NK-92 treated with Interleukin-12 subunit alpha and Interleukin-12 subunit beta, amount 100 ng/mL, for 24 hours (cell line): ENCODE measurements at places on chromosomes 5 and 9.

DNA sequence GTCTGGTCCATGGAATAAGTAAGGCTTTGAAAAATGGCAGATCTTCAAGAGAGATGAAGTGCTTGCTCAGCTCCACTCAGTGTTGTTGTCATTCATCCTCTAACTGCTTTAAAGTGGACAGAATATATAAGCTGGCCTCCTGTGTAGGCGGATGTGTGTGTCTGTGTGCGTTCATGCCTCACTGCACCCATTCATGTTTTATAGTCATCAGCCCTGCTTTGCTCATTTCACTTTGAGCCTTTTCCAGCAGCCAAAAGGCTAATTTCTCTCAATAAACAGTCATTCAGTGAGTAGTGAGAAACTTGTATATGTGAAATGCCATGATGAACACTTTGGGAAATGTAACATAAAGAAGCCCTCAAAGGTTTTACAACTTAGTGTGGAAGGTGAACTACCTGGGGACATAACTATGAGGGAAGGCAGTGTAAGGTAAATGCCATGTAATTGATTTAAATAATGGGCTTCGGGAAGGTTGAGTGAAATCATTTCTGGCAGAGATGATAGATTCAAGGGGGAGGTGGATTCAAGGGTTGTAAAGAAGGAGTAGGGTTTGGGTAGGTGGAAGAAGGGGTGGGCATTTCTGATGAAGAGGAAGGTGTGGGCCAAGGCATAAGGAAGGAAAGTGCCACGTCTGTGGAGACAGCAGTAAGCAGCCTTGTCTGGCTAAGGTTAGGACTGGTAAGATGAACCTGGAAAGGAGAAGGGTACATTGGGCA is 15.7 kb downstream of the TTC23L start:
- no peak for DNase-seq

DNA sequence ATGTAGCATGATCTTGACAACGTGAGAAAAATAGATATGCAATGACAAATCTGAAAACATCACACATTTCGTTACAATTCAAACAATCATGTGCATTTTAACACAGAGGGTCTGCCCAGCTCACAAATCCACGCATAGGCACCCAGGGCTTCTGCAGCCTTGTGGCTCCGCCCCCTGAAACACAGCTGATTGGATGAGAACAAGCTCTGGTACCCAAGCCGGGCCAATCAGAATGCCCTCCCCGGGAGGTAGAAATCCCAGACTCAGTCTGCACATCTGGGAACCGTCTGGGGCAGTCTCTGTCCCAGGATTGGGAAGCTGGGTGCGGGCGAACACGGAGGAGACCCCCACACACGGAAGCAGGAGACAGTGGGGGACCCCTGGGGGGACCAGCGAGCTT is 137.5 kb downstream of the GAPVD1 start:
- no peak for DNase-seq

DNA sequence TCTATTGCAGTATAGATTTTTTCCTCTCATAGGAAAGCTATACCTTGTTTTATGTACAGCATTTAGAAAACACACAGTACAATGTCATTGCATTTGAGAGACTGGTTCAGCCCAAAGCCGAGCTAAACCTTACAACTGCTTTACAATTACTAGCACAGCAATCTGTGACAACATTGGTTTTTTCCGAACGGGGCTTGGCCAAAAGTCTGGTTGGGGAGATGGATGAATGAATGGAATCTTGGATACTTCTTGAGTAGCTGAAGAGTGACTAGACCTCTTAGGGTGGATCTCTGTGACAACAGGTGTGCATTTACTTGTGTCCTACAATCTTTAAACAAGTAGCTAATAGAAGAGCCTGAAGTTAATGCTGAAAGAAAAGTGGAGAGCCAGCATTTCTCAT is 1.2 kb downstream of the SGCD start:
- DNase-seq = no peak

DNA sequence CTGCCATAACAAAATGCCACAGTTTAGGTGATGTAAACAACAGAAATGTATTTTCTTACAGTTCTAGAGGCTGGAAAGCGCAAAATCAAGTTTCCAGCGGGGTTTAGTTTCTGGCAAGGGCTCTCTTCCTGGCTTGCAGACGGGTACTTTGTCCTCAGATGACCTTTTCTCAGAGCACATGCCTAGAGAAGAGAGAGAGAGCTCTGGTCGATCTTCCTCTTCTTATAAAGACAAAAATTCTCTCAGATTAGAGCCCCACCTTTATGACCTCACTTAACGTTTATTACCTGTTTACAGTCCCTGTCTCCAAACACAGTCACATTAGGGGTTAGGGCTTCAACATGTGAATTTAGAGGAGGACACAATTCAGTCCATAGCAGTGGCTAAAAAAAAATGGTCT is 119.7 kb downstream of the CETN3 start:
- no peak for DNase-seq

DNA sequence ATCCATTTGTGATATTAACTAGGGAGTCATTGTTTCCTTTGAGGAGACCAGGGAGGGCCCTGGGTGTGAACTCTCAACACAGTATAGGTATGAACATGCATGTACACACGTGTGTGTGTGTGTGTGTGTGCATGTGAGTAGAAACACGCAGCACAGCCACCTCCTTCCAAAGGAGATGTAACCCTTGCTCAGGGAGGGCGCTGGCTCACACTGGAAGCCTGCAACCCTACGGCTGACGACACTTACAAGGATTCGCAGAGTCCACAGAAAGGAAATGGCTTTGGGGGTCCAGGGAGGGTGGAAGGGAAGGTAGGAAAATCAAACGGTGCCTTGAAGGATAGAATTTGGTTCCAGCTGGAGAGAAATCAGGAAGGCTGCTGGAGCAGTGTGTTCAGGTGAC is 21.9 kb downstream of the TRIP13 start:
- no peak for DNase-seq

DNA sequence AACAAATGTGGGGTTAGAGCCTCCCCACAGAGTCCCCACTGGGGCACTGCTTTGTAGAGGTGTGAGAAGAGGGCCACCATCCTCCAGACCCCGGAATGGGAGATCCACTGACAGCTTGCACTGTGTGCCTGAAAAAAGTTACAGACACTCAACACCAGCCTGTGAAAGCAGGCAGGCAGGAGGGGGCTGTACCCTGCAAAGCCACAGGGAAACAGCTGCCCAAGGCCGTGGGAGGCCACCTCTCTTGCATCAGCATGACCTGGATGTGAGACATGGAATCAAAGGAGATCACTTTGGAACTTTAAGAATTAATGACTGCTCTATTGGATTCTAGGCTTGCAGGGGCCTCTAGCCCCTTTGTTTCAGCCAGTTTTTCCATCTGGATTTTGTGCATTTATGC is 782.3 kb downstream of the BRINP1 start:
- no peak for DNase-seq

- DNase-seq = no peak
Measured at GRCh38 chr9:115263371-115264075, 145.6 kb upstream of the TNC start.

- no peak for DNase-seq
Measured at GRCh38 chr5:4188704-4189103, 593.1 kb downstream of the IRX1 start.

DNA sequence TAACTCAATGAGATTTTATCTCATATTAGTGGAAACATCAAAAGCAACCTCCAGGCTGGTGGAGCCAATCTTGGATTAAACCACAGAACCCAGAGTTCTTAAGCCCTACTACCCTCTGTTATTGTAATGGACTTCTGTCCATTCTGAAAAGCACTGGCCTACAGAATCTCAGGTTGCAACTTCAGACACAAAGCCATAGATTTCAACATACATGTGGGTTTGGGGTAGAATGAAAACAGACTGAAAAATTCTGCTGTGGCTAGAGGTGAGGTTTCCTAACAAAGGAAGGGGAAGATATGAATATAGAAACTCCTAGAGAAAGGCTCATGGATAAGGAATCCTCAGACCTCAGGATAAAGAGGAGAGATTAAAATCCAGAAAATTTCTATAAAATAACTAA is 569.8 kb upstream of the RIOK2 start:
- DNase-seq = no peak

DNA sequence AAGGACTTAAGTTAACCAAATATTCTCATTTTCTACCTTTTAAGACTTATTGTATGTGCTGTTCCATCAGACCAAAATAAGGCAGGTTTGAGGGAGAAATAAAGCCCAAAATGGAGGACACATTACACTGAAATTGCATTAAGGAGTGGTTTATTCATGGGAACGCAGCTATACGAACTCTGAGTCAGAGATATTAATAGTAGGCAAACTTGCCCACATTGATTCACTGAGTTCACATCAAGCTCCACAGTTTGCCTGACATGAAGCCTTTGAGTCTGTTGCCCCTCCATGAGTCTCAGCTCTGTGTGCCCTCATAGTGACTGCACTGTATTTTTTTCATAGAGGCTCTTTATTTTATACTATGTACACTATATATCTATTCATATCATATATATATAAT is 135.0 kb upstream of the SNX2 start:
- no peak for DNase-seq

DNA sequence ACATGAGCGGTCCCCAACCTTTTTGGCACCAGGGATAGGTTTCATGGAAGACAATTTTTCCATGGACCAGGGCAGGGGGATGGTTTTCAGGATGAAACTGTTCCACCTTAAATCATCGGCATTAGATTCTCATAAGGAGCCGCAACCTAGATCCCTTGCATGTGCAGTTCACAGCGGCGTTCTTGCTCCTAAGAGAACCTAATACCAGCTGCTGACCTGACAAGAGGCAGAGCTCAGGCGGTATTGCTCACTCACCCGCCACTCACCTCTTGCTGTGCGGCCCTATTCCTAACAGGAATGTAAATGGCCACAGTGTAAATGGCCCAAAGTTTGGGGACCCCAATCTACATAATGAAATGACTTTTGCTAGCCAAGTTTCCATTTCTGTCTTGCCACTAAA is 3.1 kb upstream of the PLIN2 start:
- DNase-seq = no peak

DNA sequence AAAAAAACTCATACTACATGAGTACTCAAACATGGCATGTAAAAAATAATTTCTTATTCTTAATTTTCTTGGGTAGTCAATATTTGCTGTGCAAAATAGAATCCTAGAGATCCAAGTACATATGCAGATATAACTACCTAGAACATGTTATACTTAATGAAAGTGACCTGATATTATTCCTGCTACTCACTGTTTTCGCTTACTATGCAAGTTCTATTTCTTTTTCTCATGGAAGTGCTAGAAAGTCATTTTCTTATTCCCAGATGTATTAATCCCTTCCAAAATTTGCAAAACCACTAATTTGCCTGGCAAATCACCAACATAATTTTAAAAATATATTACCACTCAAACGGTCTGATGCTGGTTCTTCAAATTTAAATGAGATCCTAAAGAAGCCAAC is 19.2 kb upstream of the PLAC8L1 start:
- no peak for DNase-seq

DNA sequence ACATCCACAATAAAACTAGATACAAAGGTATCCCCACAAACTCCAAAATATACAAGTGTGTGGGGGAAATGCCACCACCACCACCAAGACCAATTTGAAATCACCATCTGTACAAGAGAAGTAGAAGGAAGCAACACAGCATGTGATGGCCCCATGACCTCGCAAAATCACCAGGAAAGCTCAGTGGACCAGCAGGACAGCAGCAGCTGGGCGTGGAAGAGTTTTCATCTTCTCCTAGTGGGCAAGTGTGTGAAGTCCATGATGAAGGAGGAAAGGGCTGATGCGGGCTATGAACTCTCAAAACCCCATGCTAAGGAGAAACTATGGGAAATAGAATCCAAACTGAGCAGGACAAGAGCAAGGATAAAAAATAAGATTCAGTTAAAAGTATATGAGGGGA is 58.1 kb downstream of the GOLPH3 start:
- DNase-seq = no peak

GRCh38 chr5:156391139-156391538 is 64.2 kb downstream of the SGCD start:
- no peak for DNase-seq

DNA sequence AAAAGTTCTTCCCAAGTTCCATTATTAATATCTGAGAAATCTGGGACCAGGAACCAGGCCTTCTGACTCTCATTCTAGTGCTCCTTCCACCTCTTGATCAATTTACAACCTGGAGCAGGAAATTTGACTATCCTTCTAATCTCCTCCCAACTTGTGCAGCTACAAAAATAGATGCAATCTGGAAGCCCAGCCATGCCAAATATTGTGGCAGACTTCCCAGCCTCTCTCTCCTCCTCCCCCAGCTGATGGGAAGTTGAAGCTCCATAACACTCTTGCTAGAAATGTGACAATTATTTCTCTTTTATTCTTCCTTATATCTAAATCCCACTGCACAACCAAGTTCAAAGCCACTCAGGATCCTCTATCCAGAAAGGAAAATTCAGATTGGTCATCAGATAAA is 252.1 kb downstream of the SEC61B start:
- no peak for DNase-seq

DNA sequence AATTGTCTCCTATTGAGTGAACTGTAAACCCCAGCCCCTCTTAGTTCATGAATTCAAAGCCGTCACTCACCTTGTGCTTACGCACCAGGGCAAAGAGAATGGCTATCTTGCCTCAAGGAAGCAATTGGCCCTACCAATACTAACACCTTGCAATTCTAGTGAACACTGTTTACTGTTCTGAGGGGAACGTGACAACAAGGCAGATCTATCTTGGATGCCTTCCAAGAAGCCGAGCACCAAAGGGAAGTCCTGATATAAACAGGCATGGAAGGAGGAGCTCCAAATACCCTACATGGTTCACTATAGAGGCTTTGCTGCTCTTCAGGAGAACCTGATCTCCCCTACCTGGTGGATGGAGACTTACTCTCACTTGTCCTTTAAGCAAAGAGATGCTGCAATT is 1.7 kb upstream of the PLPPR1 start:
- DNase-seq = no peak

DNA sequence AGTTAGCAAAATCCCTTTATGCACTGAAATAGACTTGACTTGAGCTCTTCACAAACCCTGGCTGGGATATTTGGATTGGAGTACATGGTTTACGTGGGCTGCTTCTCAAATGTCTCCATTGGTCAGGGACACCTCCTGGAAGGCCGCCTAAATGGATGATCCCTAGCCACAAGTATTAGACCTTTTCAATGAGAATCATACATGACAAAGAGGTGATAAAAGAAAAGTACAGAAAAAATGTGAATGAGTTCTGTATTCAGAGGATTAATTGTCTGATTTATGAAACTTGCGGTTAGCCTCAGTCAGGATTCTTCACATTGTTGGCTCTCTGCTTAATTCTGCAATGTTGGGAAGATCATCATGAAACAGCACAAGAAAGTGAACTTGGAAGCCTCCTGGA is 752.8 kb upstream of the ADAMTS16 start:
- DNase-seq = no peak

DNA sequence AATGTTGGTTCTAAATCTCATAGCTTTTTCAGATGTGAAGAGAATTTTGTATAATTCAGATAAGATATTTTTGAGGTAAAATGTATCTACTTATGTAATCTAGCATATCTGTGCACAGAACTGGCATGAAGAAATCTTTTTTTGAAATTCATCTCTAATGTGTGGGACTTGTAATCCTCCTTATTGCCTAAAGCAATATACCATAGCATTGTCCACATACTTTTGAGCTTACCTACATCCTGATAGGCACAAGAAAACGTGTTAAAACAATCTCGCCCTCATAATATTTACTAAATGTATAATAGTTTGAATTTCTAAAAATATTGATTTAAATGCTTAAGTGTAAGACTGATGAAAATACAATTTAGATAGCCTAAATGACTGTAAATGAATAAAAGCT is 1686.5 kb upstream of the ACO1 start:
- no peak for DNase-seq

- DNase-seq = no peak
Measured at GRCh38 chr9:85527331-85528020, 214.3 kb downstream of the AGTPBP1 start.
